NCI-H1417 (cell line): ENCODE measurements at places on chromosomes 6 and 20.

GRCh38 chr6:170444056-170444591 lies 109.0 kb downstream of the PSMB1 start:
- peak; percentile 80 for DNase-seq

DNA sequence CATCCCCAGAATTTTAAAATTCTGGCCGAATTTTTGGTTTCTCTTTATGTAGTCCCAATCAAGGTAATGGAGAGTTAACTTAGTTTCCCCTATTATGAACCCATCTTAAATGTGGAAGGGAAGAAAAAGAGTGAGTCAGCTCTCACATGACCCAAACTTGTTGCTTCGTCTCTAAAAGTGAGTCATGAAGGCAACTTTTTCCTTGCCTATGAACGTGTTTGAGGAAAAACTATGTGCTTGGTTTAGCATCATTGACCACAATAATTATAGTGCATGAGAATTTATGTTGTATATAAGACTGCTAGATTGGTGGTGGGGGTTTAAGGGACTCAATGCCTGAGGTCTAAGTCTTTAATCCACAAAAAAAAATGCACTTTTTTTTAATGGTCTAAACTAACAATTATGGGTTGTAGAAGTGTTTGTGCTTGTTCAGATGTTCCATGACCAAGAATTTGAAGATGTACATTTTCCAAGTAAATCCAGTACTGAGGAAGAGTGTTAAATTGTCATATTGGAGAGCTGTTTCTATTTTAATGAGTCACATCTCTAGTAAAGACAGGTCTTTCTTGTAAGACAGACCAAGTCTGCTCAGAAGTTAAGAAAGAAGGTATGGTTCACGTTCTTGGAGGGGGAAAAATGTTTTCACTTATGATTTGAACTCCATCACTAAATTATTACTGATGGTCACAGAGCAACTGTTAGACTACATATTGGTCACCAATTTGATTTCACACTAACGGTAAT lies 409.9 kb upstream of the MARCKS start:
- DNase-seq = no peak

DNA sequence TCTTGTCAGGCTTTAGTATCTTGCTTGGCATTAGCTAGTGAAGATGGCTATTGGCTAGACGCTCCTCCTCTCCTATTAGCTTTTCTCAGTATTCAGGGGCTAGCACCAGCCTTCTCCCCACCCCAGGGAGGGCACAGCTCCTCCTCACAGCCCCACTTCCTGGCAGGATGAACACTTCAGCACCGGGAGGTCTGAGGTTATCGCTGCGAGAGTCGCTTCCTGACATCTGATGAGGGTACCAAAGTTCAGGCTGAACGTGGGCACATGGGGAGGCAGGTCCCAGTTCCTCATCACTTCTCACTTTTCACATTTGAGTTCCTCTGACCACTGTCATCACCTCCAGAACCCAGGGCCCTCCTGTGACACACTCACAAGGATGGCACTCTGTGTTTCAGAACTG lies 66.6 kb downstream of the LAMA4 start:
- no peak for DNase-seq

DNA sequence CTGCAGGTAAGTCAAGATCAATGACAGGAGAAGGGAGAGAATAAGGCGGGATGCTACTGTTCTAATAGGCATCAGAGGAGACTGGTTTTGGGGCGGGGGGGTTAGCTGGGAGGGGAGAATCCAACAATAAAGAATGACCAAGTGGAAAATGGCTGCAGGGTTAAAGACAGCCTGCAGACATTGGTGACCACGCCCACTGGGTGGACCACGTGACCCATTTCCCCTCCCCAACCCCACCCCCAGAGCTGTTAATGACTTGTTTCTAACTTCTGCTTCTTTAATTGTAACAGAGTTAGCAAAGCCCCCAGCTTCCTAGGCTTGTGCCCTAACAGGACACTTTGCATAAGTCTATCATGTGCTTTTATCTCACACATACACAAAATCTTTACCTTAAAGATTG lies 344.5 kb downstream of the KIF16B start:
- DNase-seq = no peak

- DNase-seq = no peak
Measured at GRCh38 chr6:156449128-156449527, 328.1 kb upstream of the ARID1B start.

GRCh38 chr6:88730611-88731011 lies 232.8 kb downstream of the RNGTT start:
- no peak for DNase-seq

GRCh38 chr6:27294409-27294808 lies 17.7 kb downstream of the POM121L2 start:
- no peak for DNase-seq

GRCh38 chr6:22068561-22069305 lies 228.1 kb downstream of the PRL start:
- DNase-seq = no peak

GRCh38 chr20:17710379-17711266 lies 10.9 kb downstream of the BANF2 start:
- no peak for DNase-seq

GRCh38 chr6:143098054-143098671 lies 37.5 kb downstream of the AIG1 start:
- DNase-seq = no peak

DNA sequence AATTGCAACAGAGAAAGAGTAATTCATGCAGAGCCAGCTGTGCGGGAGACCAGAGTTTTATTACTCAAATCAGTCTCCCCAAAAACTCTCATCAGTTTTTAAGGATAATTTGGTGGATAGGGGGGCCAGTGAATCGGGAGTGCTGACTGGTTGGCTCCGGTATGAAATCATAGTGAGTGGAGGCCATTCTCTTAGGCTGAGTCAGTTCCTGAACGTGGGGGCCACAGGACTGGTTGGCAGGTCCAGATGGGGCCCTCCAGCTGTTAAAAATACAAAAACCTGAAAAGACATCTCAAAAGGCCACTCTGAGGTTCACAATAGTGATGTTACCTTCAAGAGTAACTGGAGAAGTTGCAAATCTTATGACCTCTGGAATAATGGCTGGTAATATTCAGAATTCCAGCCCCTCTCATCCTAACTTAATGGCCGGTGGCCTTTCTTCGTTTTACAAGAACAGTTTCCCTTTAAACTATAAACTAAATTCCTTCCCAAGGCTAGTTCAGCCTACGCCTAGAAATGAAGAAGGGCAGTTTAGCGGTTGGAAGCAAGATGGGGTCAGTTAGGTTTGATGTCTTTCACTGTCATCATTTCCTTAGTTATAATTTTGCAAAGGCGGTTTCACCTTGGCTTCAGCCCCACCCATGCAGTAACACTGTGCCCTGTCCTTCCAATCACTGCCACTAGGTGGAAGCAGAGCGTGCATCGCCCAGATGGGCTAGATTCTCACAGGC lies 6.8 kb upstream of the MICA start:
- DNase-seq = peak; percentile 70

DNA sequence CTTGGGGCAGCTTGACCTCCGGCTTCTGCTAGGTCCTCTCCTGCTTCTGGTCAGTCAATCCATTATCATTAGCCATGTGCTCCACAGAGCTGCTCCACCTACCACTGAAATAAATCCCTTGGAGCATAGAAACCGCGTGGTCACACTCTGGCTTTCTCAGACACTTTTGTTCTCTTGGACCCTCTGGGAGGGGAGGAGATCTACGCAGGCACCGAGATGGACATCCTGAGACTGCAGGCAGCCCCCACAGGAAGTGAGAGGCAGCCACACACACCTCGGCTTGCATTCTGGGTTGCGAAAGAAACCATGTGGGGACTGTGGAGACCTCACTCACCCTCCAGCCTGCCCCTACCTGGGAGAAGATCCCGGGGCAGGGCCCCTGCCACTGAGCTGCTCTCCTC lies 79.5 kb downstream of the FYN start:
- DNase-seq = no peak

- DNase-seq = no peak
Measured at GRCh38 chr20:57323034-57323433, 6.6 kb upstream of the SPO11 start.
